ENCODE measurements at places on chromosomes 3 and 15. TPM values are rescaled to one million over a fixed set of nuclear protein-coding genes. Genes with fewer than 3 reads are reported as not detected.

DNA sequence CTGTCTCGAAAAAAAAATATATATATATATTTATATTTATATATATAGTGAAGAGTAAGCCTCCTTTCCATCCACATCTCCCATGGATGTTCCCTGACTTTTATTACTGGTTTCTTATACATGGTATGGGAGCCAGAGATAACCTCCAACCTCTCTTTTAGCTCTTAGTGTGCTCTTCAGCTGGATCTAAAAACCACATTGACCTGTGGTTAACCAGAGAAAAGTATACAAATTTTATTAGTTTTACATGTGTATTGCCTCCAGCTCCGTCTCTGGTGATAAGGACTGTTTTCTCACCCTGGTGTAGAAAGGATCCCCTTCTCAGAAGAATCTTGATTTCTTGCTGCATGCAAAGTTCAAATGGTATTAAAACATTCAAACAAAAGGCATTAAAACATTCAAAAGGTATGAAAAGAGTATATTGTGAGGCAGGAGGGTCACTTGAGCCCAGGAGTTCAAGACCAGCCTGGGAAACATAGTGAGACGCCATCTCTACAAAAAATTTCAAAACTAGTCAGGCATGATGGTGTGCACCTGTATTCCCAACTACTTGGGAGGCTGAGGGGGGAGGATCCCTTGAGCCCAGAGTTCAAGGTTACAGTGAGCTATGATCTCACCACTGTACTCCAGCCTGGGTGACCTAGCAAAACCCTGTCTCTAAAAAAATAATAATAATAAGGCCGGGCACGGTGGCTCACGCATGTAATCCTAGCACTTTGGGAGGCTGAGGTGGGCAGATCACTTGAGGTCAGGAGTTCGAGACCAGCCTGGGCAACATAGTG, 13.5 kb upstream of the TTBK2 start:
- no peaks in the 10 kb centered on the region for H3K27me3 ChIP-seq
- H3K36me3 ChIP-seq, result no peaks in the 10 kb centered on the region
- no peak overlapping the region for H3K4me3 ChIP-seq
- DNase-seq, result no peak
- no peak overlapping the region for H3K27ac ChIP-seq

GRCh38 chr3:120022729-120023128, 71.5 kb downstream of the GSK3B start:
- H3K27me3 ChIP-seq, result no peaks in the 10 kb centered on the region
- peaks cover 4% of the 10 kb centered on the region for H3K4me1 ChIP-seq
- H3K4me3 ChIP-seq, result no peak overlapping the region
- no peak for DNase-seq

DNA sequence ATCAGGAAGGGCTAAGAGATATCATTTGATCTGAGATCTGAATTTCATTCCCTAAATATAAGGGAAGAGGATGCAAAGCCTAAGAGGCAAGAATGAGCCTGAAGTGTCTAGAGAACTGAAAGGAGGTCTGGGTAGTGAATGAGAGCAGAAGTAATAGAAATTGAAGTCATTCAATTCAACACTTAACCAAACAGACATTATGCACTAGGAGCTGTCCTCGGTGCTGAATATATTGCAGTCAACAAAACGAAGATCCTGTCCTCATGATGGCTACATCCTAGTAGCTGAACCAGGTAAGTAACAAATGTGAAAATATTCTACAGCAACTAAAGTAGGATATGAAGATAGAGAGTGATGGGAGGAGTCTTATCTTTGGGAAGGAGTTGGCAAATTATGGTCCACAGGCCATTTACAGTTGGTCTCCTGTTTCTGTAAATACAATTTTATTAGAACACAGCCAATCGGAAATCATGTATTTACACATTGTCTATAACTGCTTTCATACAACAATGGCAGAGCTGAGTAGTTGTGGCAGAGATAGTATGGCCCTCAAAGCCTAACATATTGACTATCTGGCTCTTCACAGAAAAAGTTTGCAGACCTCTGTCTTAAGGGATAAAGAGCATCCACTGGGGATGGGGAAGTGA, 192.9 kb upstream of the CADPS start:
- H3K27me3 ChIP-seq, result no peaks in the 10 kb centered on the region
- H3K27ac ChIP-seq, result no peak overlapping the region
- DNase-seq, result no peak
- H3K4me3 ChIP-seq, result no peak overlapping the region
- H3K4me1 ChIP-seq, result no peaks in the 10 kb centered on the region

DNA sequence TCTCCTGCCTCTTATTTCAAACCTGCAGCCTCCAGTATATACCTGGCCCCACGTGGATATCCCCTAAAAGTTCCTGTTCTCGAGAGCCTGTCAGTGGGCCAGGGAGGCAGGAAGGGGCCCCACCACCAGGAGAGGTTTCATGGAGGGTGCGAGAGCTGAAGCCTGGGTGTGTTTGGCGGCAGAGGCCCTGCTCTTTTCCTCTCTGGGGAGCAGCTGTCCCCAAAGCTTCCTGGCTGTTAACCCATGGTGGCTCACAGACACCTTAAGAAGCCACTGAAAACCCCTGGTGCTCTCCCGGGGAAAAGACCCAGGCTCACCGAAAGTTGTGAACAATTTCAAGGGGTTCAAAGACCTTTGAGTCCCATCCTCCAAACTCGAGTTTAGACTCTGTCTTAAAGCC, 1.1 kb downstream of the PRRT3 start:
- no peak overlapping the region for H3K27ac ChIP-seq
- peak overlapping the region; percentile 52 for H3K4me3 ChIP-seq
- H3K36me3 ChIP-seq, result no peaks in the 10 kb centered on the region
- no peak for DNase-seq
- no peaks in the 10 kb centered on the region for H3K27me3 ChIP-seq

DNA sequence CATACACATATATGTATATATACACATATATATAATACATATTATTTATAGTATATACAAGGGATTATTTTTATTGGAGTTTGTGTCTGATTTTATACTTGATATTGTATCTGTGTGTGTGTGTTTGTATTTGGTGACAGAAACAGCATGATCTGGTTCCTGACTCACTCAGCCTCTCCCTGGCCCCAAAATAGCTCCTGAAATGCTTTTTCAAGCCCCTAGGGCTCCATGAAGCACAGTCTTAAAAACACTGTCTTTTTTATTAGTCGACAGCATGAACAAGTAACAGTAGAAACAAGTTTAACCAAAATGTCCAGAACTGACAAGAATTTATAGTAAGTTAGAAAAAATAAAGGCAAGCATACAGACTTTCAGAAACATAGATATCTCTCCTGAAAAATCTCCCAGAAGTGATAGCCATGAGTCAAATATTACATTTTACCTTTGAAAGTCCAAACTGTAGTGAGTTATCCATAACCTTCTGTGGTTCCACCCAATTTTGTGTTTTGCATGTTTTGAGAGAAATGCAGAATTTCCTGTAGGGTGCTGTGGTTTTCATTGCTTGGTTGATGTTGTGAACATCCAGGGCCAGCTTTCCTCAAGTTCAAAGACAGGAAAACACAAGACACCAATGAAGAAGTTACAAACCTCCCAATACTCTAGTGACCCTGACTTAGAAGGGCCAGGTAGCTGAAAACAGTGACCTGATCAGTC, 98.5 kb upstream of the CCDC80 start:
- no peaks in the 10 kb centered on the region for H3K36me3 ChIP-seq
- no peak for DNase-seq
- peak overlapping the region; percentile 46 for H3K27ac ChIP-seq
- H3K27me3 ChIP-seq, result no peaks in the 10 kb centered on the region

DNA sequence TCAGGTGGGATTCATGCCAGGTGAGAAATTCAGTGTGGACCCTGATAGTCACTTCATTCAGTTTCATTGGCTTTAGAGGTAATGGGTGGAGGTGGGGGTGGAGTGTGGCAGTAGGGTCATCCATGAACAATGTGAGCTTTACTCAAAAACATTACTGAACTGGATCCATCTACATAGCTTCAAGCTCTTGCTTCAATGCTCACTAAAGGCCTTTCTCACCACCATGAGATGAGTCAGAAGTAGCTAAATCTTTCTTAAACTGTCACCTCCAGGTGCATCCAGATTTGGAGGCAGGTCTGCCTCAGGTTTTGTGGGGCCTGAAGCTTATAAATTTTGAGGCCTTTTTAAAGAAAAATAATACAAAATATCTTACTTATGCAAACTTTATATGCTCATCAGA, 363.6 kb downstream of the CHST2 start:
- no peaks in the 10 kb centered on the region for H3K4me1 ChIP-seq
- no peak overlapping the region for H3K27ac ChIP-seq
- no peak overlapping the region for H3K4me3 ChIP-seq
- H3K36me3 ChIP-seq, result peaks cover 3% of the 10 kb centered on the region
- DNase-seq, result no peak

GRCh38 chr3:125461896-125462295, 58.1 kb downstream of the SNX4 start:
- no peaks in the 10 kb centered on the region for H3K4me1 ChIP-seq
- H3K4me3 ChIP-seq, result no peak overlapping the region
- H3K27me3 ChIP-seq, result no peaks in the 10 kb centered on the region
- no peak overlapping the region for H3K27ac ChIP-seq
- peaks cover 30% of the 10 kb centered on the region for H3K36me3 ChIP-seq

GRCh38 chr3:161336661-161337060, 34.7 kb downstream of the SPTSSB start:
- H3K4me1 ChIP-seq, result no peaks in the 10 kb centered on the region
- no peaks in the 10 kb centered on the region for H3K27me3 ChIP-seq
- DNase-seq, result no peak
- H3K4me3 ChIP-seq, result no peak overlapping the region

MKRN3 gene
- 2.0 TPM for total RNA-seq

Measured in T-cell (primary cell).